Prostate gland (tissue), 2 donors: ENCODE measurements at places on chromosomes 16 and 17. TPM values are rescaled to one million over a fixed set of nuclear protein-coding genes. Genes with fewer than 3 reads are reported as not detected.

GRCh38 chr17:55983096-55983495 is 170.2 kb upstream of the ANKFN1 start:
- DNase-seq, result no peak

DNA sequence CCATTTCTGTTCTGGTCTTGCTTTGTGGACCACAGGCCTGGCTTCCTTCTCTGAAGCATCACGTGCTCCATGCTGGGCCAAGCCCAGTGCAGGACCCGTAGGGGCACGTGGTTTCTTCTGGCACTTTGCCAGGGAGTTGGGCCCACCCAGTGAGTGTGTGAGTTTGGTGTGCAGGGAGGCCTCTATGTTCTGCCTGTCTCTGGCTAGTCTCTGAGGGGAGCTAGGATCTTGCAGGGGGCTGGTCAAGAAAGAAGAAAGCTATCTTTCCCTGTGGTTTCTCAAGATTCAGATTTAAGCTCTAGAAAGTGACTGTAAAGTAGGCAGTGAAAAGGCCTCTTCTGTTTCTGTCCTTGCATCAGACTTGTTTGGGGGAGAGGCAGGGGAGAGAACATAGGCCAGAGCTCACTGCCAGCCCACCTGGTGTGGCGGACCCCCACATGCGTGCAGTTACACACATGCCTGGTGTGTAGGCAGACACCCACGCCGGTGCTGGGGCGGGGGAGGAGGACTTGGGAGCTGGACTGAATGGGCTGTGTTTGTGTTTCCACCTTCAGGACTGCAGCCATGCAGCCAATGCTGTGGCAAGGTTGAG is 11.8 kb downstream of the LASP1 start:
- DNase-seq, result no peak

The IL34 gene
- total RNA-seq, result 16.6 TPM

The HOXB9 gene
- total RNA-seq, result 0.68 TPM

The TVP23C gene
- 19.4 TPM for total RNA-seq

The SLC5A11 gene
- not detected for total RNA-seq

DNA sequence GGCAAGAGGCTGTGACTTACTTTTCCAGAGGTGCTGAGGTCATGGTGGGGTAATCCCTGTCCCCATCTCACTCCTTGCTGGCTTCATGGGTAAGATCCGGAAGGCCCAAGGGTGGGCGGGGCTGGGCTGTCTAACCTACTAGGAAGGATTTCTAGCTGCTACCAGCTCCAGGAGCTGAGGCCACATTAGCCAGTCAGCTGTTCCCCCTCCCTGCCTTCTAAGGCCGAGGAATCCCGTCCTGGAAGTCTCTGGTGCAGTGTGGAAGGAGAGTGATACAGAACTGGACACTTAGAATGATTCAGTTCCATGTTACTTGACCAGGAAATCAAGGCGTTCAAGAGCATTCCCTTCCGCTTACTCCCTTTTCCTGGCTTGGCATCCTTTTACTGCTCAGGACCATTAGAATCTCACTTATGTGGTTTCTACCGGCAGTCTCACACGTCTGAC is 8.9 kb downstream of the GNGT2 start:
- no peak for DNase-seq

The CDRT15 gene
- not detected for total RNA-seq

GRCh38 chr16:82454152-82454551 is 172.6 kb upstream of the CDH13 start:
- DNase-seq, result no peak

DNA sequence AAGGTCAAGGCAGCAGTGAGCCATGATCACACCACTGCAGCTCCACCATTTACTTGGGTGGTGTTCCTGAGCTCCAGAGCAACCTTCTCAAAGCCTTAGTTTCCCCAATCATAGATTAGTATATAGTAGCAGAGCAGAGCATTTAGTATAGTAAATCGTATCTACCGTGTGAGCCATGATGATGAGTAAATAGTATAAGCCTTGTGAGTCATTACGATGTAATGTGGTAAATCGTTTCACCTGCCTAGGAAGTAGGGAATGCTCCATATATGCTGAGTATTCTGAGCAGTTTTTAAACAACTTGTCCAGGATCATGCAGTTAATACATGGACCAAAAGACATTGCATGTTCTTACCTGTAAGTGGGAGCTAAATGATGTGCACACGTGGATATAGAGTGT is 66.4 kb downstream of the SCNN1B start:
- DNase-seq, result no peak

DNA sequence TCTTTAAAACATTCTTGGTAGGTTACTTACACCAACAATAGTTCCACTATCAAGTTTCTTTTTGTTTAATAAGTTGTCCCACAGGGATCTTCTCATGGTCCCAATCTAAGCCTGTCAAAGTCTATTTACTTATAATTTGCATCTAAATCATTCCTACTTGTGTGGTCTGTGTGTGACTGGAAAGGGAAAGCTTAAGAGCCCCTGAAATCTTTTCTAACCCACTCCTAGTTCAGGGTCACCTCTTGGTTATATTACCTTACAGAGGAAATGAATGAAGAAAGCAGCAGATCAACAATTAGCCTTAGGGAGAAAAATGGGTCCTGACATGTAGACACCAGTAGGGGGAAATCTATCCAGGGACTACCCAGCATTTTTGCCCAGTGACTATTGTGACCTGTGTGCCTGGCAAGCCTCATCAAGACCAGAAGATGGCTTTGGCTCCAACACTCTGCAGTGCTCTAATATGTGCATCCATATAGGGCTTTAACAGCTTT is 110.4 kb upstream of the HAS3 start:
- DNase-seq, result peak; percentile 34

DNA sequence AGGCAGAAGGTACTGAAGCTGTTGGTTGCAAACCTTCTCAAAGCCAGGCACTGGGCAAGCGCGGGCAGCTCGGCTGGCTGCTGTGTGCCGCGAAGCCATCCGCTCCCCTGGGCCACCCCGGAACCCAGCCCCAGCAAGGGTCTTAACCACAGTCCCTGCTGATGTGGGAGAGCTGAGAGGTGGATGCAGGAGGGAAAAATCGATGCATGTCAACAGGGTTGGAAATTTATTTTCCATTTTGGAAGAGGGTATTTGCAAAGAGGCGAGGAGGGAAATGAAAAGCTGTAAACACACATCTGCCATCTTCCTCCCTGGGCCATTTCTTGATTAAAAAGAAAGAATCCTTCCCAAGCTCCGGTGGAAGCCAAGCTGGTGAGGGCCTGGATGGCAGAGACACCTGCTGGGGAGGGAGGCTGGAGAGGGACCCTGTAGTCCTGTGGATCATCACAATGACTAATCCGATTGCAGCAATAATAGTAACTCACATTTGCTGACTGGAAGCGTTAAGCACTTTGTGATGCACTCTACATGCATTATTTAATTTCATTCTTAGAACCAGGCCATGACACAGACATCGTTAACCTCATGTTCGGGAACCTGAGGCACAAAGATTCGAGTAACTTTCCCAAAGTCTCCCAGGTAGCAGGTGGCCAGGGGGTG is 13.9 kb upstream of the TBX2 start:
- DNase-seq, result no peak

The CDH3 gene
- 98.5 TPM for total RNA-seq

GRCh38 chr16:23088018-23088417 is 61.2 kb downstream of the USP31 start:
- no peak for DNase-seq

The CLEC19A gene
- 0.23 TPM for total RNA-seq

GRCh38 chr16:86059253-86060171 is 160.6 kb downstream of the IRF8 start:
- no peak for DNase-seq

GRCh38 chr17:61057257-61057656 is 342.4 kb upstream of the TBX2 start:
- no peak for DNase-seq

GRCh38 chr16:68267612-68268405 is 3.5 kb downstream of the SLC7A6 start:
- DNase-seq, result no peak

DNA sequence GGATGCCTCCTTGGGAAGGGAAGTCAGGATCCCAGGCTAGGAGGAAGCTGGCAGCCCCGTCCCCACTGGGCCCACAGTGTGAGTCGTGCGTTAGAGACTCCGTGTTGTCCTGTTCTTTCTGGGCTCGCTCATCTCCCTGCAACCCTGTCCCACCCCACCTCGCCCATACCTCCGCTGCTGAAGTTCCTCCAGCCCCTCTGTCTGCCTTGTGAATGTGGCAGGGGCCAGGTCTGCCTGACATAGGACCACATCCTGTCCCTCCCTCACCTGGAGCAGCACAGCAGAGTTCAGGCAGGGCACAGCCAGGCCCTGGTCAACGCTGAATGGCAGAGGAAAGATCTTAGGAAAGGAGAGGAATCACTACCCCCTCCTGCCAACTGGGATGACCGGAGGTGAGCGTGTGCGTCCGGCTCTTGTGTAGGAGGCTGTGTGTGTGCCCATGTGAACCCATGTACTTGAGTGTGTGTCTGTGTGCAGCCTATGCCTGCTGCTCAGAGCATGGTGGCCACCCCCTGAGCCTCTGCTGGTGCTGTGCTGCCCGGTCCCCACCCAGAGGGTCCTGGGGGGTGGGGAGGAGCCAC is 12.8 kb downstream of the KCNJ18 start:
- no peak for DNase-seq

DNA sequence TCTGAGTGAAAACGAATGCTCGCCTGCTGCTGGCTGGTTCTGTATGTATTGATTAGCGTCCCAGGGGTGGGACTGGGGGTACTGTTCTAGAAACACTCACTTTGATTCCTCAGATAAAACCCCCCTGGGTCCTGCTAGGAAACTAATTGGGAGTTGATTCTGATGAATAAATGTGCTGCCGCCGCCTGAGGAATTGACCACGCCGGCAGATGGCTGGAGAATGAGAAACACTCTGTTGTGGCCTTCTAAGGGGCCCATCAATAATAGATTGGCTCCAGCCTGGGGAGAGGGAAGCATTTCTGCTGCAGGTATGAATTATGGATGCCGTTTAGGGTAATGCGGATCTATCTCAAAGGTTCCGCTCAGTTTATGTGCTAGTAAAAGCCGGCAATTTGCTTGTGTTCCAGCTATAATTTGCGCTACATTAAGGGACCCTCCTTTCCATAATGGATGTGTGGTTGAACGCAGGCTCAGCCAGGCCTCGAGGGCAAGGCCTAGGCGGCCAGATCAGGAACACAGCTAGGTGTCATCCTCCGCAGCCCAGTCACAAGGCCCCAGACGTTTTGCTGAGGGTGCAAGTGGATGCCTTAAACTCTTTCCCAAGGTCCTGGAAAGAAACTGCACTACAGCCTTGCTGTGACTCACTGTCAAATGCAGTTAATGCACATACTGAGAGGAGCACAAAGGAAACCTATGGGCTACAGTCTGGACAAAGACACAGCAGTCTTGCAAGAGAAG is 132.2 kb upstream of the HS3ST2 start:
- DNase-seq, result no peak

GRCh38 chr17:8477715-8478441 is 42.2 kb downstream of the NDEL1 start:
- DNase-seq, result no peak

- DNase-seq, result no peak
Measured at GRCh38 chr17:64148699-64149098, 18.8 kb upstream of the ERN1 start.

DNA sequence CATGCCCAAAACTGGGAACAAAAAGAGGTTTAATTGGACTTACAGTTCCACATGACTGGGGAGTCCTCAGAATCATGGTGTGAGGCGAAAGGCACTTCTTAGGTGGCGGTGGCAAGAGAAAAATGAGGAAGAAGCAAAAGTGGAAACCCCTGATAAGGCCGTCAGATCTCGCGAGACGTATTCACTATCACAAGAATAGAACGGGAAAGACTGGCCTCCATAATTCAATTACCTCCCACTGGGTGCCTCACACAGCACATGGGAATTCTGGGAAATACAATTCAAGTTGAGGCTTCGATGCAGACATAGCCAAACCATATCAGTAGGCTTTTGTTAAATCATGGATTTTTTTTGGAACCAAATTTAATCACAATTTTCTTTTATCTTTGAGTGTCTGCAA is 24.4 kb downstream of the RBL2 start:
- no peak for DNase-seq

DNA sequence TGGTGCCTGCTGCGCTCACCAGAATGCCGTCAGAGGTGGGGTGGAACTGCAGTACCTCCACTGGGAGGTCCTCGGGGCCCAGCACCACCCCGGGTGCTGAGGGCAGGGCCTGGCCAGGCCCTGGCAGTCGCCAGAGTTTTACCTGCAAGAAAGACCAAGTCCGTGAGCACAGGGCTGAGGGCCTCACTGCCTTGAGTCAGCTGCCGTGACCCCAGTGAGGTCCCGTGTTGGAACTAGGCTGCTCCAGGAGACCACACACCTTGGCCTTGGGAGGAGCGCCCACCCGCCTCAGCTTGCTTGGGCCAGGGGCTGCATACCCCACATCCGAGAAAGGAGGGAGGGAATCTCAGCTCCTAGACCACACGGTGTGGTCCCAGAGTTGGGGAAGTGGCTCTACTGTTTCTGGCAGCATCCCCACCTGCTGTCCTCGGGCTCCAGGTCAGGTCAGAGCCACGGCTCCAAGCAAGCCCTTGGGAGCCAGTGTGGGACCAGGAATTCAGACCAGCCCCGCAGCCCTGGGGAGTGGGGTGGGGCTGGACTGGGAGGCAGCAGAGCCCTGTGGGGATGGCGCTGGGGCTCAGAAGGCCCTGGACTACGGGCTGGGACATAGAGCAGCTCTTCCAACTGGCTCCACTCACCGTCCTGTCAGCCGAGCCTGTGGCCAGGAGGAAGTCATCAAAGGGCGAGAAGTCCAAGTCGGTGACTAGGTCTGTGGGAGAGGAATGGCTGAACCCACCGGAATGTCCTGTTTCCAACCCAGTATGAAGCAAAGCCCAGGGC is 8.7 kb downstream of the CORO7 start:
- no peak for DNase-seq

DNA sequence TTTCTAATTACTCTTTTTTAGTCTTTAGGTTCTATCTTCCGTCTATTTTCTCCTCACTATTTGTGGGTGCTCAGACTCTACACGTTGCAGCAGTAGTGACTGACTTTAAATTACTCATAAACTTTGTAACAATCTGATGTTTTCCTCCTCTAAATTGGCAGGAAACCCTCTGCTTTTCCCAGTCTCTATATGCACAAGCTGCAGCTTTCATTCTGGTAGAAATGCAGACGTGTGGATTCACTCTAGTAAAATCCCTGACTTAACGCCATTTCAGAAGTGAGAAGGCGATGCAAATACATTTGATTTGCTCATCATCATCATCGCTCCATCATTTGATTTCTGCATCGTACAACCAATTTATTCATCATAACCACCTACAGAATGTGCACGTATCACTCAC is 561.0 kb upstream of the ZFHX3 start:
- no peak for DNase-seq

- DNase-seq, result no peak
Measured at GRCh38 chr17:76252040-76252954, 12.0 kb upstream of the RNF157 start.

The NPTX1 gene
- total RNA-seq, result 0.34 TPM

- no peak for DNase-seq
Measured at GRCh38 chr16:3673201-3673600, 18.7 kb downstream of the DNASE1 start.

DNA sequence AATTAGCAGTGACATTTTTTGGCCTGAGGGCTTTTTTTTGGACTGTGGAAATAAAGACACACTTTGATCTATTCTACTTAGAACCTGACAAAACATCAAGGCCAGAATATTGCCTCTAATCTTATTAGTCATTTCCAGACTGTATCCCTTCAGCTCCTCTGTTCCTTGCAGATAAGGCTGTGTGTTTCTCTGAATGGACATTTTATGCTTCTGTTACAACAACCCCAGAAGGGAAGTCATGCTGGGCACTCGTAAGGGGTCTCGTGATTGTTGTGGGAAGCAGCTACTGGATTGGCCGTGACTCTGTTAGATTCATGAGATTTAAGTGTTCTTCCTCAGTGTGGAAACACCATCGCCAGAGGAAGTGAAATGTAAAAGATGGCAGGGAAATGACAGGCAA is 31.6 kb upstream of the HS3ST2 start:
- DNase-seq, result no peak

GRCh38 chr17:2172077-2172851 is 117.4 kb downstream of the HIC1 start:
- peak; percentile 84 for DNase-seq
